Myocyte (in vitro differentiated cells): ENCODE measurements at places on chromosomes 5 and 9. TPM values are rescaled to one million over a fixed set of nuclear protein-coding genes. Genes with fewer than 3 reads are reported as not detected.

PTGDS gene
- 126 and 177 TPM in 2 replicates for total RNA-seq

IL3 gene
- not detected in 2 replicates for total RNA-seq

PCDHGA11 gene
- 2.0 and 2.1 TPM in 2 replicates for total RNA-seq

PCDHB9 gene
- total RNA-seq = 6.8 TPM in 2 replicates
